ENCODE measurements at places on chromosomes 12 and 14.

DNA sequence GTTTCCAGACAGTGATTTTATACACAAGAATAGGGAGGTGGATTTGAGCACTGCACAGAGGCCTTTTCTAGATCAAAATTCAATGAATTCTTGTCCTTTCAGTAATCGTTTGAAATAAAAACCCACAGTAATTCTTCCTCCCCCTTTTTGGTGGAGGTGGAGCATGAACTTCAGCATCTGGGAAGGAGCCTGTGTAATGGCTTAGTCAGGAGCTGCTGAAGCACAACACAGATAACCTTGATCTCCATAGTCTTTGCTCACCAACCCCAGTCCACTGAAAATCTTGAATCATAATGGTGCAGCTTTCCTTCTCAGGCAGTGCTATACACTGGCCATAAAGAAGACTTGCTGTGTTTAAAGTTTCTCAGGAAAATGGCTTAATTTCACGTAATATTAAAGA, 6.4 kb upstream of the TBPL2 start:
- DNase-seq: no peak

GRCh38 chr12:24177889-24178288, 228.4 kb upstream of the SOX5 start:
- DNase-seq: no peak

- DNase-seq: no peak
These were observed 1.1 kb downstream of the ADSS1 start for GRCh38 chr14:104724981-104725771.

DNA sequence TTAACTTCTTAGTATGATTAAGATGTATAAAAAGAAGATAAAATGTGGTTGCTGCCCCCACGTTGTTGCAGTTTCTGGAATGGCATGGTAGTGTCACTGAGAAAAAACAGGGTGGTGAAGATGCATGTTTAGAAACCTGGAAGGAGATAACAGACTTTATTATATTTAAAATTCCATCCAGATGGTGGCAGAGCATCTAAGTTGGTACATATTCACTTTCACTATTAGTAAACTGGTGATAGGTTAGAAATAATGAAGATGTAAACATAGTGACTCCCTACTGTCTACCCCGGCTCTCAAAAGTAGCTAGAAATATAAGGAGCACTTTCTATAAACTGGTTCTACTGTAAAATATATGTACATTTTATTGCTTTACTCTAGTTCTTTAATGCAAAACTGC, 279.3 kb downstream of the NPAS3 start:
- DNase-seq: no peak

- DNase-seq: no peak
These were observed 808 bp downstream of the ITPR2 start for GRCh38 chr12:26831951-26832821.

DNA sequence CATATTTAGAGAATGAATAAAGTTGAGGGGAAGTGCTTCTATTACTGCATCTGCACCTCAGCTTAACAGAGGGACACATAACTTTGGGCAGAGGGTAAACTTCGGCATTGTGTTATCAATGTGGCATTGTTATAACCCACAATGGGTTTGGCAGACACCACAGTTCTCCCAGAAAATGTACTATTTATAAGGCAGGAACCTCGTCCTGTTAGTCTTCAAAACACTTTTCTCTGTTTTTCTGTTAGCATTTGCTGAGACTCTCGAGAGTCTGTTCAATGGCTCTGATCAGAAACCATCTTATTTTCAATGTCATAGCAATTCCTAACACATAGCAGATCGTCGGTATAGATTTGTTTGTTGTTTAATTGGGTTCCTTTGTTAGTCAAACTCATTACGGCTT, 13.9 kb downstream of the PPP1R36 start:
- DNase-seq: no peak

DNA sequence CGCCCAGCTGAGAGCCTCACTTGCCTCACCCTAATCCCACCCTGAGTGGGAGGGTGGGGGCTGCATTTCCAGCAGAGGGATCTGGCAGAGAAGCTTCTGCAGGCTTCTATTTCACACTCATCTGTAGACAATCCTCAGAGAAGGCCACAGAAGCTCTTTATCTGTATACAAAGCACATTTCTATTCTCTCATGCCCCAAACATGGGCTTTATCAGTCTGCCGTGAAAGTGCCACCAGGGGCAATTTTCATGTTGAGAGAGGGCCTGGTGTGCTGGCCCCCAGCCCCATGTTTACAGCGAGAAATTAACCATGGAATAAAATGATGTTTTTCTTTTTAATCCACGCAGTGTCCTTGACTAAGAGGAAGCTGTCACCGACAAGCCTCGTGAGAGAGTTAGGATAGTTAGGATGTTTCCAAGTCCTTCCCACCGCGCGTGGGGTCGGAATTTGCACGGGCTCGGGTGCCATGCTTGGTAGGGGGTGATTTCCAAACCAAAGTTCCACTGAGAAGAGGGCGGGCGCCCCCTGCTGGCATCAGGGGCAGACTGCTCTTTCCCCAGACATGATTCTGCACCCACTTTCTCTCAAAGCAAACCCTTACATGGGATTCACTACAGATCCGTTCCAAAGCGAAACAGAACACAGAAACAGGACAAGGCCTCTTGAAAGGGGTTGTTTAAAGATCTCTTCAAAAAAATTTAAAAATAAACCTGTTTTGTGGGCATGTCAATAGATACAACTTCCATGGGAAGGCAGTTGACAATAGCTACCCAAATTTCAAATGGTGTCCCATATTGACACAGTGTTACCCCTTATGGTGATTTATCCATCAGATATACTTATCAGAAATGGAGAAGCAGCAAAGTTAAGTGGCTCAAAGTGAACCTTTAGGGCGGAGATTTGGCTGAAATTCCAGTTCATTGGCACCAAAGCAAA, 19.4 kb downstream of the BDKRB1 start:
- DNase-seq: no peak

- no peak for DNase-seq
These were observed 55.5 kb downstream of the ANO2 start for GRCh38 chr12:5889381-5890047.

GRCh38 chr12:38639625-38640024, 265.8 kb downstream of the CPNE8 start:
- DNase-seq: no peak

Data from esophagus squamous epithelium (tissue), 5 donors.